ENCODE measurements at places on chromosomes 11 and 22.

DNA sequence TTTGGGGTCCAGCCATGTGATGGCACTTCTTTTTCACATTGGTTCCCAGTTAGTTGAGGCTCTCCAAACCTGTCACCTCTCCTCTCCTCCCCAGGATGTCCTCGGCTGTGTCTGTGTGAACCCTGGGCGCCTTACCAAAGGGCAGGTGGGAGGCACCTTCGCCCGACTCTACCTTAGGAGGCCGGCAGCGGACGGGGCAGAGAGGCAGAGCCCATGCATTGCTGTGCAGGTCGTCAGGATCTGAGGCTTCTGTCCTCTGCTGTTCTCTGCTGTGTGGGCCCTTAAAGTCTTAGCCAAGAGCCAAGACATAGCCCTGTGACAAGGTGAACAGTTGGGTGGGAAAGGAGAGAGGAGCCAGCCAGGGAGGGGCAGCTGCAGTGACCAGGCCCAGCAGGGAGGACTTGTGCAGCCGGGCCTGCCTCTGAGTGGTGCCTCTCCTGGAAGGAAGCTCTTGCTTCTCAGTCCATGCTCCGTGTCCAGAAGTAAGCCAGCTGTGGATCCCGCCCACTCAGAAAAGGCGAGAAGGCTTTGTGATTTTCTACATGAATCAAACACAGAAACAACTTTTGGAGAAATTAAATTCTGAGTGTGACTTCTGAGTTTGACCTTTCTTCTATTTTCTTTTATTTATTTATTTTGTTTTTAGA lies 17.5 kb upstream of the CDC42EP2 start:
- DNase-seq, result no peak

- DNase-seq, result no peak
These were observed 11.8 kb upstream of the BCR start for GRCh38 chr22:23168391-23169042.

GRCh38 chr11:93783765-93784144 lies 327 bp upstream of the MED17 start:
- no peak for DNase-seq

- no peak for DNase-seq
These were observed 7.4 kb downstream of the ATL3 start for GRCh38 chr11:63663809-63664208.

- no peak for DNase-seq
These were observed 72.7 kb upstream of the AKIP1 start for GRCh38 chr11:8838248-8838647.

DNA sequence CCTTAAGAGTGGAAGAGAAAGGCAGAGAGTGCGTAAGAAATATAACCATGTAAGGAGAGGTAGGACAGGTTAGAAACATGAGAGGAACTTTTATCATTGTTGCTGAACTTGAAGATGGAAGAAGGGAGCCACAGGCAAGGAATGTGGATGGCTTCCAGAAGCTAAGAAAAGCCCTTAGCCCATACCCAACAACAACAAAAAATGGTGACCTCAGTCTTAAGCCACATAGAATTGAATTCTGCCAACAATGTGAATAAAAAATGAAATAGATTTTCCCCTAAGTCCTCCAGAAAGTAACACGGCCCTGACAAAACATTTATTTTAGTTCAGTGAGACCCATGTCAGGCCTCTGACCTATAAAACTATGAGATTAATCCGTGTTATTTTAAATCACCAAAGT lies 767.3 kb downstream of the FAM181B start:
- DNase-seq, result no peak

GRCh38 chr11:31788085-31788484 lies 23.0 kb downstream of the PAX6 start:
- DNase-seq, result no peak

- no peak for DNase-seq
These were observed 443.7 kb downstream of the NTM start for GRCh38 chr11:131814108-131814507.

GRCh38 chr22:17106161-17106784 lies 14.9 kb downstream of the TMEM121B start:
- no peak for DNase-seq

- DNase-seq, result no peak
These were observed at the start of gene TRIM6 for GRCh38 chr11:5596607-5597201. TSS of gene TRIM6 (plus strand) at chr11:5596637. CDS start at chr11:5596898, 261 bp downstream.

DNA sequence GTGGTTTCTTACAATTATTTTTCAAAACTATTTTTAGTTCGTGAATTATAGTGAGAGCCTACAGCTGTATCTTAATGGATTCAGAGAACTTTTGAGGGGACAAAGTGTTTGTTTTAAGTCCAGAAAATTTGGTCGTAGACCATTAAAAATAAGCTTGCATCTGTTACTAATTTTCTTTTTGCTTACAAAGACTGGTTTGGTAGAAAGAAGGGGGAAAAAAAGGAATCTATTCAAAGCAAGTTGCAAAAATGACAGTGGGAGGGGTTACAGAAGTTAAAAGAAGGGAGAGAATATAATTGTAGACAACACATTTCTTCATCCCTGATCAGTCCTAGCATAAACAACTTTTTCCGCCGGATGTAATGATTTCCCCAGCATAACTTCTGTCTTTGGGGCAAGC lies 72.1 kb downstream of the AMOTL1 start:
- no peak for DNase-seq

DNA sequence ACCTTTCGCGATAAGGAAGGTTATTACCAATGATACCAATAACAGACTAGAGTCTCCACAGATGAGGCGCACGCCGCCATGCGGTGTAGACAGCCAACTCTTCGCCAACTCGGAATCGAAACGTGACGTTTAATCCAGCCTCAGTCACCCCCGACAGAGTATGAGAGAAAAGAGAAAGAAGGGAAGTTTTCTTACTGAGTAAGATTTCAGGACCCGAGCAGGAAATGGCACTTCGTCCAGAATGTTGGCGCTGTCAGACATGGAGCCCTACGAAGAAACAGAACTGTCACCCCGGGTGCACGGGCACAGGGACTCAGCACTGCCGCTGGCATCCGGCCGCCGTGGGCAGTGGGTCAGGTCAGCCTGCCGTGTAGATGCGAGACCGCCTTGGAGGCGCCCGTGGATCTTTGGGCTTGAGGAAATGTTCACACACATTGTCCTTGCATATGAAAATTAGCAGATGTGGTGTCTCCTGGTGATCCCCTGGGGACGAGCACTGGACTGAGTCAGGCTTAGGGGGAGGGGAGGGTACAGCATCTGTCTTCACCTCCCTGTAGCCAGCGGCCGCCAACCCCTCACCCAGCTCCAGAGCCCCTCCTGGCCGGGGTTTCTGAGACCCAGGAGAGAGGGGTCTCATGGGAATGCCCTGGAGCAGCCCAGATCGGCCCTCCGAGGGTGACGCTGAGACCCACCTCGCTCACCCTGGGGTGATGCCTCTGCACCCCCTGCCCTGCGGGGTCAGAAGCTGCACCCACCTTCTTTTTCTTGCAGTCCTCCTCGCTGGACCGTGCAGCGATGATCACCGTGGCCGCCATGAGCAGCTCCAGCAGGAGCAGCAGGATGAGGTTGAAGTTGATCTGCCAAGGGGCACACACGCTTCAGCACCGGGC lies 8.3 kb downstream of the MLC1 start:
- no peak for DNase-seq

GRCh38 chr11:86214710-86215109 lies 29.8 kb upstream of the EED start:
- DNase-seq, result no peak

- no peak for DNase-seq
These were observed 112.2 kb downstream of the NCAM1 start for GRCh38 chr11:113073290-113073953.

GRCh38 chr11:69524291-69524882 lies 42.9 kb downstream of the LINC01488 start:
- DNase-seq, result no peak

DNA sequence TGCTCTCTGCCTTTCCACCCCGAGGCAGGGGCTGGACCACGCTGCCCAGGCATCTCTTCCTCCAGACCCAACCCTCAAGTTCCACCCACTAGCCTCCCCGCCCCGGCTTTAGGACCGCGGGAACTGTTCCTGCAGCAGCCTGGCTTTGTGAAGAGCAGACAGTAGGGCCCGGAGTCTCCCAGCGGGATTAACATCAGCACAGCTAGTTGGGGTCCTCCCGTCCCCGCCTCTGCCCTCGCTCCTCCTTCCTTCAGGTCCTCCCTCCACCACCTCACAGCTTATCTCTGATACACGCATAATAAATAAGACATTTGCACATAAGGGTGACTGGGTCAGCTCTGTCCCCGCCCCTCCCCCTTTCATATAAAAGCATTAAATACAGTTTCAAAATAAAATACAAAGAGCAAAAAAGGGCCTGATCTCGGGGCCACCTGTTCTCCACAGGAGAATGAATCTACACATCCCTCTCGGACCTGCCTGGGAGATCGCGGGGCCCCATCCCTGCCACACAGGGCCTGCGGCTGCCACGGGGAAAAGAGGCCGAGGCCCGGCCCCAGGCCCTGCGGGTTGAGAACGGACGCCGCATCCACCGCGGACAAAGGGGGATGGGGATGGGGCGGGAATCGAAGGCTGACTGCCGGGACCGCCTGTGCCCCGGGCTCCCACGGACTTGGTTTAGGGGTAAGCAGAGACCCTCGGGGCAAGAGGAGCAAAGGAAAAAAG lies 6.5 kb downstream of the ZFTA start:
- DNase-seq, result no peak

DNA sequence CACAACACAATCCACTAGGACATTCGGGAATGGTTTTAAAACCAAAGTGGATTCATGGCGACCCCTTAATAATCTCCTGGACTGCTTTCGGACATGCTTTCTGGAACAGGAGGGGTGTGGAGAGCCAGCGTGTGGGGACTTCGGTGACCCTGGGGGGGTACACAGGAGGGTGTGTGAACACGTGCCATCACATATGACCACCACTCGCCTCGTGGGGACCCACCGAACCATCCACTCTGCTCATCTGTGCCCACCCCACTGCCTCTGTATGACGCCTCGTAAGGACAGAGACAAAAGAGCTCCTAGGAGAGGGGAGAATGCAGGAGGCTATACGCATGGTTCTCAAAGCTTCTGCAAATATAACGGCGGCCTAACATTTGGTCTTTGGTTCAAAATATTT lies 8.9 kb downstream of the LTO1 start:
- DNase-seq, result no peak

DNA sequence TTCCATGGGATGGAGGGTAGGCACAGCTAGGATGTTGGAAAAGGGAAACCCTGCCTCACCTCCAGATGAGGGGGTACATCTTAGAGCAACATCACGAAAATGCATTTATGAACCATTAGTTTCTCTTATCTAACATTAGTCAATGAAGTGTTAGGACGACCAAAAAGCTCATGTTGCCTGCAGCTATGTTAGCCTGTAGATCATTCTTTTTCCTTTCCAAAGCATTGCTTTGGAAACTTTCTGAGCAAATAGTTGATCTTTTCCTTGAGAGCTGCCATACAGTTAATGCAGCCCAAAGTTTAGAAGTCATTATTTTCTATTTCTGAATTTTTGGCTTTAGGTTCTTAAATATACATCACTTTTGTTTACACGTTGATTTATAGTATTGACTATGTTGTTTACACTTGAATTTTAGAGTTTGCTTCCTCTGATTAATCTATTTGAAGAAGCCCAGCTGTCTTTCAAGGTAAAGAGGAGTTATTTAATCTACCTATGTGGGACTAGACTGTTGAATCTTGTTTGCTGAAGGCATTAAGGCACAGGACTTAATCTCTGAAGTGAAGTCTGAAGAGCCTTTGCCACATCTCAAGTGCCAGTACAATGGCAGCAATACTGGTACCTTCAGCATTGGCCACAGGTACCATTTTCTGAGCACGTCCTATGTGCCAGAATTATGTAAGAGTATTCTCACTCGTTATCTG lies 11.0 kb downstream of the POU2AF3 start:
- DNase-seq, result no peak

GRCh38 chr11:61892085-61892370 lies 683 bp upstream of the FADS3 start:
- no peak for DNase-seq

- DNase-seq, result no peak
These were observed 75.4 kb upstream of the KCNQ1OT1 start for GRCh38 chr11:2775083-2775625.

- DNase-seq, result no peak
These were observed 57.8 kb upstream of the APOA1 start for GRCh38 chr11:116895048-116895757.

GRCh38 chr11:17145972-17146371 lies 61.8 kb downstream of the PIK3C2A start:
- DNase-seq, result no peak

DNA sequence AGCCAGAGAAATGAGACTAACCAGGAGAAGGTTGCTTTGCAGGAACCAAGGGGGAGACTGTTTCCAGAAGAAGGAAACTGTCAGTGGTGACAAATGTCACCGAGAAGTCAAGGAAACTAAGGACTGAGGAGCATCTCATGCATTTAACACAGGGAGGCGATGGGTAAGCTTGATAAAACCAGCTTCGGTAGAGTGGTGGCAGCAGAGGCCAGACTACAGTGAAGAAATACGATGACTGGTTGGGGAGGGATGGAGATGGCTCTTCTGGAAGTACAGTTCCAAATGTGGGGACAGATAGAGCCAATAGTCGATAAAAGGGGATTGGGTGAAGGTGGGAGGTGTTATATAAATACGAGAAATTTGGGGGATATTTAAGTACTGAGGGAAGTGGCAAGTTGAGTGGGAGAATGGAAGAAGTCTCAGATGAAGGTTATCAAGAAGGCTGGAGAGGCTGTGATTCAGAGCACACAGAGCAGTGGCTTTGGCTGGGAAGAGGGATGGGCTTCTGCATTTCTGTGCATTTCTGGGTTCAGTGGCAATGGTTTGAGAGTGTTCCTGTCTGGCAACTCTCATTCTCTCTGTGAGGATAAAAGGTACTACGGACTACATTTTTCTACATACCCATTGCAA lies 29.2 kb downstream of the SC5D start:
- peak; percentile 43 for DNase-seq

- DNase-seq, result no peak
These were observed at the start of gene MCAM for GRCh38 chr11:119316729-119317591. TSS of gene MCAM (minus strand) at chr11:119317130. CDS start at chr11:119317101, 29 bp downstream.

- no peak for DNase-seq
These were observed 677.2 kb upstream of the TENM4 start for GRCh38 chr11:80118073-80118472.

- no peak for DNase-seq
These were observed 36.0 kb upstream of the CSNK1E start for GRCh38 chr22:38353142-38353629.

- no peak for DNase-seq
These were observed 47.5 kb downstream of the PAMR1 start for GRCh38 chr11:35477901-35478300.

GRCh38 chr11:57903441-57904123 lies 120.1 kb upstream of the OR9Q1 start:
- DNase-seq, result no peak

GRCh38 chr11:62372871-62373270 lies 35.6 kb downstream of the ASRGL1 start:
- no peak for DNase-seq

DNA sequence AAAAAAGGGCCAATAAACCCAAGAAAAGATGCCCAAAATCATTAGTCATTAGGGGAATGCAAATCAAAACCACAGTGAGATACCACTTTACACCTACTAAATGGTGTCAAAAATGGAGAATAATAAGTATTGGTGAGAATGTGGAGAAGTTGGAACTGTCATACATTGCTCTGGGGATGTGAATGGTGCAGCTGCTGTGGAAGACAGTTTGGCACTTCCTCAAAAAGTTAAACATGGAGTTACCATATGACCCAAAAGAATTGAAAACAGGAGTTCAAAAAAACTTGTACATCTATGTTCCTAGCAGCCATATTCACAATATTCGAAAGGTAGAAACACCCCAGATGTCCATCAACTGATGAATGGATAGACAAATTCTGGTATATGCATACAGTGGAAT lies 24.5 kb upstream of the DLAT start:
- DNase-seq, result no peak

- peak; percentile 72 for DNase-seq
These were observed 13.4 kb downstream of the SYT7 start for GRCh38 chr11:61567286-61568061.
